Stimulated activated CD4-positive, alpha-beta T cell treated with anti-CD3 and anti-CD28 coated beads, Interleukin-12 subunit alpha, Interleukin-12 subunit beta, amount 100 ng/mL, for 4 hours (primary cell): ENCODE measurements at places on chromosomes 5 and 9.

- DNase-seq, result no peak
Measured at GRCh38 chr5:37847978-37848425, 8.2 kb upstream of the GDNF start.

DNA sequence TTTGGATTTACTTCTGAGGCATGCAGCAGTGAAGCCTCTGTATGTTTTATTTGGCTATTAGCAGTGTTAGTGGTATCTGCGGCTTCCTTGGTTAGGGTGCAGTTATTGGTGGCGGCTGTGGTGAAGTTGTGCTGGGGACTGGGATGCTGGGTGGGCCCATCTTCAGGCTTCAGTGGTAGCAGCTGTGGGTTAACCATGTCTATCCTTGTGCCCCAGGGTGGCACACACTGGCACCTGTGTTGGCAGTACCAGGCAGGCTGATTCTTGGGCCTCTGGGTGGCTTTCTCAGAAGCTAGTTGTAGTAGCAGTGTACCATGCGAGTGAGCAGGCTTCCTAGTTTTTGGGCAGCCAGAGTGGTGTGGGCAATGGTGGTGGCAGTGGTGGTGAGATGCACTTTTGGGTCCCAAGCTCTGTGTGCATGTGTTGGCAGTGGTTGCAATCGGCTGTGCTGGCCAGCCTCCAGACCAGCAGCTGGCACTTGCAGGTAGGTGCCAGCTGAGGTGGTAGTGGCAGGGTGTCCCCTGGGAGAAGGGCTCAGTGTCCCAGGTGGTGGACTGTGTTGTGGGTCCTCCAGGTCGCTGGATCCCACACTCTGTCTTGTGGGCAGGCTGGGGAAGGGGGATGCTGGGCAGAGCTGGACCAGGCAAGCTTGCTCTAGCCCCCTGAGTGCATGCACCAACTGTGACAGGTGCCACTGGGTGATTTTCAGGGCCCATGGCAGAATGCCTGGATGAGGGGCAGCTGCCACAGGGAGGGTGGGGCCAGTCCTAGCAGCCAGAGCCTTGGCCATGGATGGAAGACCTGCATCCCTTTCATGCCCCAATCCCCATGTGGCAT is 13.6 kb downstream of the AHRR start:
- DNase-seq, result no peak

GRCh38 chr9:129542741-129543140 is 78.2 kb downstream of the C9orf50 start:
- DNase-seq, result no peak

DNA sequence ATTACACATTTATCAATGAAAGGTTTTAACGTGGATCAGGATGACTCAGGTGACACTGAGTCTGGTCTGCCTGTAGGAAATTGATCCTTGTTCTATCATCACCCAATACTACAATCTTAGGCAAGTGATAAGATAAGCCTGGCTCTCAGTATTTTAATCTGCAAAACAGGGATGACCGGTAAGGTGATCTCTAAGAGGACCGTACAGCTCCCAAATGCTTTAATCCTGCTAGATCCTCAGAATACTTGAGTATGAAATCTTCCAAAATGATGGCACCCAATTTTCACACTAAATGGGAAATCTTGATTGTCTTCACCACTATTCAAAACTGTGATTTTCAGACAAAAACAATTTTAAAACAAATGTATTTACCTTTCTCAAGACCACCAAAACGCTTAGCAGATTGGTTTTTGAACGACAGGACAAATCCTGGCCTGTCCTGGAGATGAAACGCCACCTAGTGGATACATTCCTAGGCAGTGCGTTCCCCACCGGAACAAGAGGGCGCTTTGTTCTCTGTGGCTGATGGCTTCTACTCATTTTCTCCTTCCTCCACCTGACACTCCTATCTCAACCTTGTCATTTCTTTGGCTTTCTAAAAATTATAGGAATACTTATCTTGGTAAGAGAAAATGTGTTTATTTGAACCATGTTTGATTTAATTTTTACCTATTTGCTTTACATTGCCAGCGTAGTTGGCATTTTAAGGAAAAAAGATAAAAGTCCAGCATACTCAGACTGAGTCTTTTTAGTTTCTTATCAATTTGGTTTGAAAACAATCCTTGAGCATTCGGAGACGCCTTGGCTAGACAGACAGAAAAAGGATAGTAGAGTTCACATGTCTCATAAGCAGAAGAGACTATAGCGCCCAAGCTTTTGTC is 41.2 kb upstream of the VCAN start:
- DNase-seq, result peak; percentile 32

GRCh38 chr9:23826120-23826629 is at the start of gene ELAVL2:
TSS of gene ELAVL2 (minus strand) at chr9:23826240. CDS start at chr9:23762234, 64,006 bp downstream.
- peak; percentile 21 for DNase-seq

DNA sequence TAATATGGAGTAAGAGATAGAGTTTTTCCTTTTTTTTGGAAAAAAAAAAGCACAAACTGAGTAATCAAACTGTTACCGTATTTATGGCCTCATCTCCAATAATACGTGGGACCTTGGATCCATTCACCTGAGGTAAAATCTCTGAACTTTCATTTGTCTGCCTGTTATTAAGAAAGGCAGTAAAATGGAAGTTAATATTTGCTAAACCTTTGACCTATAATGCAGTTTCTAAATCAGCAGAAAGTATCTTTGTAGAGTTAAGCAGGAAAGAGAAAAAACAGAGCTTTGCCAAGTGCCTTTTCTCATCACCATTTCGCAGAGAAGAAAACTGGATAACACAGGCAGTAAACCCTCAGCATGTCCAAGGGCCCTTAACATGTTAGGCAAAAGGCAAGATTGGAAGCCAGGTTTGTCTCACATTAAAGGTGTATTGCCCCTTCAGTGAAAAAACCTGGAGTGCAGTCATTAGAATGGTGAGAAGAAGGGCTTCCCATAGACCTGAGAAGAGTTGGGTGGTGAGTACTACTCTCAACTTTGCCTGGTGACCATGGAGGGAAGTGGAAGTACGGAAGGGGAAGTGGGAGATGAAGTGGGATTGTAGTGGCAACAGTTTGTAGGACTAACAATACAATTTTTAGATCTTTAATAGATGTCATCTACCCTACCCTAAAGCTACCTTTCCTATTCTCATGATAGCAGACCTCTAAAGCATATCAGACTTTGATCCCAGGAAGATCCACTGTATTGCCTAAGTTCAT is 65.4 kb upstream of the GRAMD2B start:
- DNase-seq, result no peak

DNA sequence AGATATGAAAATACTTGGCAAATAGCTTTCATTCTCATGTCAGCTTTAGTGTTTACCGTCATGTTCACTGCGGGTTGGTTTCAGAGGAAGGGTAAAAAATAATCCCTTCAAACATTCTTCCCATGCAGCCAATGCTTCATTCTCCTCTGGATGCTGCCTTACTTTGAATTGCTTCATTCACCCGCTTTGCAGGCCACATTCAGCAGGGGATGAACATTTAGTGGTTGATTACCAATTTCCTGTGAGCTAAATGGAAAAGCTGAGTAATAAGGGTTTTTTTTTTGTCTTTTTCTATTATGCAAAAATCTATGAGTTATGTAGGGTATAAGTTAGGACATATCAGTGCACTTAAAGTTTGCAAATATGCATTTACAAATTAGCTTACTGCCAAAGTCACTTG is 96.3 kb upstream of the MEF2C start:
- no peak for DNase-seq

- DNase-seq, result no peak
Measured at GRCh38 chr9:4243113-4243512, 56.8 kb downstream of the GLIS3 start.

DNA sequence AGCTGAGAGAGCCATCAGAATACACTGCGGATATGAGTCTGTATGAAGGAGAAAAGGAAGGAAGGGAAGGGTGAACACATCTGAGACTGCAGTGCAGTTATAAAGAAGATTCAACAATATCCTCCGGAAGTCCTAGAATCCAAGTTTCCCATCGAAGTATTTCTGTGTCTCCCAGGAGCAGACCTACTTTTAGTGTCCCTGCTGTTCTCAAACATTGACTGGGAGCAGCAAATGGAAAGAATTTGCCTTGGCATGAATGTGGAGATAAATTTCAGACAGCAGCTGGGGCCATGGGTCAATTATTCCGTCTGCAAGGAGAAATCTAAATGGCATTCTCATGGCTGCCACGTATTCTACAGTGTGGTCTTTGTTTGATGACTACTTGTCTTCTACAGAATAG is 478.1 kb upstream of the SMC2 start:
- no peak for DNase-seq

DNA sequence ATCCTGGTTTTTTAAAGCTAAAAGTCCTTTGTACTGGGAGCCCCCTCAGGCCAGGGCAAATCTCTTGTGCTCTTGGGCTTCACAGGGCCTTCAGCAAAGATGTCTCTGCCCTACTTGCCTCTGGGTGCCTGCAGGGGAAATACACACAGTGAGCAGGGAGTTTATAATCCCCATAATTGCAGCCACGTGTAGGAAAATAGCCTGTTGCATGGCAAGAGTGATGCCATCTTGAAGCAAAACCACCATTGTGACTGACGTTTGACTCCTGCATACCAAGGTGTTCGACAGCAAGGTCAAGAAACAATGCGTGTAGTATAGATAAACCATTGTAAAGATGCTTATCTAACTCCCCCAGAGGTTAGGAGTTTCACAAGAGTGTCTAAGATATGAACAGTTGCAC is 11.4 kb upstream of the IL3 start:
- no peak for DNase-seq

GRCh38 chr9:4287386-4287785 is 12.5 kb downstream of the GLIS3 start:
- DNase-seq, result no peak

GRCh38 chr5:27388755-27389154 is 350.4 kb upstream of the CDH9 start:
- DNase-seq, result no peak

GRCh38 chr5:179612577-179613459 is 10.7 kb downstream of the HNRNPH1 start:
- DNase-seq, result no peak

GRCh38 chr9:134550584-134550983 is 91.0 kb upstream of the COL5A1 start:
- DNase-seq, result no peak

GRCh38 chr9:127159325-127159801 is 36.9 kb upstream of the ANGPTL2 start:
- DNase-seq, result no peak

- no peak for DNase-seq
Measured at GRCh38 chr5:36177715-36178523, 26.0 kb downstream of the SKP2 start.

- DNase-seq, result no peak
Measured at GRCh38 chr5:171291371-171291770, 17.7 kb upstream of the TLX3 start.

GRCh38 chr5:36261186-36261585 is 19.5 kb upstream of the NADK2 start:
- DNase-seq, result no peak

DNA sequence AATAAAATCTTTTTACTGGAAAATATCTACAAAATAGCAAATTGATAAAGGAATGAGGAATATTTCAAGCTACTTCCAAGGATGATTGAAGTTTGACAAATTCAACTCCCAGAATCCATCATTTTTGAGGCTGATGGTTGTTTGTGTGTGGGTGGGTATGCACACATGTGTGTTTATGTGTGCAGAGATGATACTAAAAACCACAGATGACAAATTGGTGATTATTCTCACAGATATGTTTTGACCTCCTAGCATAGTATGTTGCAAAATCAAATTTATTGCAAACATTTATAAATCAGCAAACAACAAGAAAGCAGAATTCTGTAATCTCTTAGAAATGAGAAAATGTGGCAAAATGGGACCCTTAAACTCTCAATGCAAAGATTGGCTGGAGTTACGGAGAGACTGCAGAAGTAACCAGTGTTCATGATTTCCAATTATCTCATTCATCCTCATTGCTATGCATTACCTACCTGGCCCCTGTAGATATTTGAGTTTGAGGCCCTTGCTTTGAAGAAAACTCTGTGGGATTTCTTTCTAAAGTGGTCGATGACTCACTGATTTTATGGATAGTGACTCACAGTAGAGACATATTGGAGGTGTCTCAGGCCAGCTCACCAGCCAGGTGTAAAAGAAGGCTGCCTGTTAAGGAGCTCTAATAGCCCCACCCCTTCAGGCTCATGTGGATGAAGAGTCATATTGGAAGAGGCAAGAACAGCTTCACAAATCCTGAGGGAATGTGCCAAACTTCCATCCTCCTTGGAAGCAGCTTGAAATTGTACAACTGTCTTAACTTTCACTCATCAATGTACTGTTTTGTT is 44.6 kb upstream of the TMC1 start:
- DNase-seq, result peak; percentile 18

DNA sequence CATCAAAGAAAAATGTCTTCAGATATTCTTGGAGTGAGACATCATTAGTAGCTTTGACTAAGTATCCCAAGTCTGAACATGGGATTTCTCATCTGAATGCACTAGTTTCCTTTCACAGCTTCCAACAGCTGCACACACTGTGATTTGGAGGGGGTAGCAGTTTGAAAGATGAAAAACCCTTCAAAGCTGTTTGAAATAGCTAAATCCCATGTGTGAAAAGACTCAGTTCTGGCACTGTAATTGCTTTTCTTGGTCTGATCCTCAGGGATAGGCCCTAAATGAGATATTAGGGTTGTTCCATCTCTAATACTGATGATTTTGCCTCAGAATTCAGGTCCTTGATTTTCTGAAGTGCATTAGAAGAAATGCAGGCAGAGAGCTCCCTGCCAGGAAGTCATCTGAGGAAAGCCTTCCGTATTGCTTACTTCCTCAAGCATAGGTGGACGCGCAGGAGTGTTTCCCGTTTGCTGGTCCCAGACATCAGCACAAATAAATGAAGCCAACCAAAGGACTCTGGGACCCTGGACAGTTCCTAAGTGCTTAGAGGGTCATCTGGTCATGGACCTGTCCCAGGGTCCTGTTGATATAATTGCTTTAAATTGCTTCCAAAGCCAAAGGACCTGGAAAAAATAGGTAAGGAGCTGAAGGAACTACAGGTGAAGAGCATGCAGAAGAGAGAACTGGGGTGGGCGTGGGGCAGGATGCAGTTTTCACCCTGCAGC is 25.6 kb upstream of the FRMPD1 start:
- DNase-seq, result no peak

DNA sequence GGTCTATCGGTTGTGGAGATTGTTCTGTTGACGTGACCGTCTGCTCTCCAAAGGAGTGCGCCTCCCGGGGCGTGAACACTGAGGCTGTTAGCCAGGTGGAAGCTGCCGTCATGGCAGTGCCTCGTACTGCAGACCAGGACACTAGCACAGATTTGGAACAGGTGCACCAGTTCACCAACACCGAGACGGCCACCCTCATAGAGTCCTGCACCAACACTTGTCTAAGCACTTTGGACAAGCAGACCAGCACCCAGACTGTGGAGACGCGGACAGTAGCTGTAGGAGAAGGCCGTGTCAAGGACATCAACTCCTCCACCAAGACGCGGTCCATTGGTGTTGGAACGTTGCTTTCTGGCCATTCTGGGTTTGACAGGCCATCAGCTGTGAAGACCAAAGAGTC is 128.9 kb upstream of the DMRT1 start:
- no peak for DNase-seq

- DNase-seq, result no peak
Measured at GRCh38 chr5:111999286-111999685, 242.3 kb upstream of the NREP start.
